Esophagus mucosa (tissue), 1 donor: ENCODE measurements at places on chromosomes 16 and 17. TPM values are rescaled to one million over a fixed set of nuclear protein-coding genes. Genes with fewer than 3 reads are reported as not detected.

KATNIP gene
- 21.0 TPM for total RNA-seq

GRCh38 chr17:60832151-60832585 is 154.5 kb downstream of the BCAS3 start:
- ATAC-seq: no peak

- peak; percentile 38 for ATAC-seq
Observed at GRCh38 chr16:88920618-88921590, 54.4 kb upstream of the PABPN1L start.

GAS2L2 gene
- total RNA-seq: not detected

DNA sequence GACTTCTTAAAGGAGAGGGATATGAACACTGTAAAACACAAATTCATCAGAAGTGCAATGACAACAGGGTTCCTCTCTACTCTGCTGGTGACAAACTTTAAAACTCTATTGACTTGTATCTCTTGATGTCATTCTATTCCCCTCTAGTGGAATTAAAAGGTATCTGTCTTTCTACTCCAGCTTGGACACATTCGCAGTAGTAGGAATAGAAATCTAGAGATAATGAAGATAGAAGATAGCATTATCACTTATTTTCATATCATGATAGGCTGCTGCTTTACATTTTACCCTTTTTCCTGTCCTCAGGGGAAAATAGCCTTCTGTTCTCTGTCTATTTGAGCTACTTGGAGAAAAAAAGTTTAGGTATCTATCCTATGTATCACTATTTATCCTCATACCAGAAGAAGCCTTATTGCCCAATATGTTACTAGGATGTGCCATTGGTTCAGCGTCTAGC is 209.6 kb upstream of the CACNG5 start:
- ATAC-seq: no peak

DNA sequence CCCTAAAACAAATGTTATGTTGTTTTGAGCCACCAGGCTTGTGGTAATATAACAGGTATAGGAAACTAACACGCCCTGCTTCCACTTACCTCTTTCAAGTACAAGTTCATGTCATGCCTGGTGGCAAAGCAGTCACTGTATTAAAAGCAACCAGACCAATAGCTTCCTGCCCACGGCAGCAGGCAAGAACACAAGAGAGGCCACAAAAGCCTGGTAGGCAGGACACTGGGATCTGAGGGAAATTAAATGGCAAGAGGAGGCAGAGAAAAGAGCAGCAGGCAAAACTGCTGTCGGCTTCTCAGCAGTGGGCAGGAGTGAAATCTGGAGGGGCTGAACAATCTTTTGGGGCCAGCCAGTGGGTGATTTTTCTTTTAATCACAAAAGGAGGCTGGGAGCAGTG is 2.2 kb downstream of the CYTH1 start:
- peak; percentile 27 for ATAC-seq

- ATAC-seq: no peak
Observed at GRCh38 chr17:44396946-44397345, 7.5 kb upstream of the ITGA2B start.

DNA sequence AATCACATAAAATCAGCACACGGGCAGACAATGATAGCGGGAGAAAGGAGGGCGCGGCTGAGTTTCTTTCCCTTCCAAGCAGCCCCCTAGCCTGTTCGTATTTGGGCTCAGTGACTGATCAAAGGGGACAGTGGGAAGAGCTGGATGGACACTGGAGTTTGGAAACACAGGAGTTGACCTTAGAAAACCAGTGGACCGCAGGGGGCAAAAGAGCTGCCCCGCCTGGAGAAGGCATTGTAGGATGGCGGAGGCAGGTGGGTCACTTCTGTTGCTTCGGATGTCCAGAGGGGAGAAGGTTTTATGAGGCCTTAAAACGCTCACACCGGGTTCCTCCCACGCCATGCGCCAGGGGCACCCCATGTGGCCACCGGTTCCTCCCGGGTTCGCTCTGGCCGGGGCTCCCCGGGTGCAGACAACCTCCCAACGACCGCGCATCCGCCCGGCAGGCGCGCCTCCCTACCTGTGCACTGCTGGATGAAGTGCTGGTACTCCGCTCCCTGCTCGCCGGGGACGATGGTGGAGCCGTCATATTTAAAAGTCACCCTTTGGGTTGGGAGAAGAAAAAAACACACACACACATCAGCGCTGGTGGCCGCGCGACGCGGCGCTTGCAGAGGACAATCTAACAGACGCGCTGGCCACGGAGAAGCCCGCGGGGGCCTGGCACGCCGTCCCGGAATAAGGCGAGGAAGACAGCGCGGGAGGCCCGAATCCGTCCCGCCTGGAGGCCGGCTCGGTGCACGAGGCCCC is 662 bp downstream of the COTL1 start:
- peak; percentile 39 for ATAC-seq

PPM1E gene
- 0.04 TPM for total RNA-seq

DNA sequence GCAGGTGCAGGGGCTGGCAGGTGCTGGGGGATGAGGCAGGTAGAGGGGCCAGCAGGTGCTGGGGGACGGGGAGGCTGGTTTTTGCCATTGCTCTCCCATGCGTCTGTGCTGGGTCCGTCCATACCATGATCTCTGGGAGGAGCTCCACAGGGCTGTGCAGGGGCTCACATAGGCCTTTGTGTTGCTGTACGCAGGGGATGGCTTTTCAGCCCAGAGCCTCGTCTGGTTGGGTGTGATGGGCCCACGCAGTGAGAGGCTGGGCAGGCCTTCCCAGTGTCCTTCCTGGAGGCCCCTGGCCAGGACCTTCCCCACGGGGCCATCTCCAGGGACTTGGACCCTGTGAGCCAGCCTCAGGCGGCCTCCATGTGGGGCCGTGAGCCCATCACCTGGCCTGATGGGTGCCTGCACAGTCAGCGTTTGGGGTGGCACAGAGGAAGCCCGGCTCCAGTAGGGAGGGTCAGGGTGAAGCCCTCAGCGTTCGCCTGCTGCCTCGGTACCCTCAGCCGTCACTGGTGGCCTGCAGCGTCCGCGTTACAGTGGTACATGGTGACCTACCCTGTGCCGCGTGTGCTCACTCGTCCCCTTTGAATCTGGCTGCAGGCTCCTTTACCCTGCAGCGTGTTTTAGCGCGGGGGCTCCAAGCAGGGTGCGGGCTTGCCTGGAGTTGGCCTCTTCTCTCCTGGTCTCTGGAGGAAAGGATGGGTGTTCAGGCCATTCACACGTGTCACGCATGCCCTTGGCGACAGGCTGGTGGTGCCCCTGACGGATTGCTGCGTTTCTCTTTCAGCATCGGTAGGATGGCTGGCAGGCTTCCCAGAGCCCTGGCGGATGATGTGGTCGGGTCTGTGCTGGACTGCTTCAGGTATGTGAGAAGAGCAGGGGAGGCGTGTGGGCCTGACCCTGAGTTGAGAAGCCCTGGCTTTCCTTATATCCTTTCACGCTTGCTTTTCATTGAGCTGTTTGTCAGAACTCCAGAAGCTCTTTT is 30.6 kb downstream of the ZNF750 start:
- no peak for ATAC-seq

DNA sequence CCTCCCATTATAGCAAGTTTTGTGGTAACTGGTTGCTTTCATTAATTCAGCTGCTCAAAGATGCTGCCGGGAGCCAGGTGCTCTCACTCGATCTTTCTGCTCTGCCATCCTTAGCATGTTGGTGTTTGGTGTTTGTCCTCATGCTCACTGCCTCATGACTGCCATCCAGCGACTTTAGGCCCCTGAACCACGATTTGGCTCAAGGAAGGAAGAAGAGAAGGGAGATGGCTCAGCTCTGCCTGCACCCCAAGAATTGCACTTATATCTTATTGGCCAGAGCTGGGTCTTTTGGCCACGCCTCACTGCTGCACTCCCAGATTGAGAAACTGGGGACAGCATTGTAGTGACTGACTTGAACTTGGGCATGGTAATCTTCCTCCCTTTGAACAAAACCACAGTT is 52.7 kb downstream of the ARSG start:
- no peak for ATAC-seq

MYO15B gene
- total RNA-seq: 15.6 TPM

CDRT4 gene
- 4.7 TPM for total RNA-seq

GRCh38 chr16:79293836-79294460 is 306.6 kb downstream of the MAF start:
- no peak for ATAC-seq
